ENCODE measurements at places on chromosomes 1 and 21.

DNA sequence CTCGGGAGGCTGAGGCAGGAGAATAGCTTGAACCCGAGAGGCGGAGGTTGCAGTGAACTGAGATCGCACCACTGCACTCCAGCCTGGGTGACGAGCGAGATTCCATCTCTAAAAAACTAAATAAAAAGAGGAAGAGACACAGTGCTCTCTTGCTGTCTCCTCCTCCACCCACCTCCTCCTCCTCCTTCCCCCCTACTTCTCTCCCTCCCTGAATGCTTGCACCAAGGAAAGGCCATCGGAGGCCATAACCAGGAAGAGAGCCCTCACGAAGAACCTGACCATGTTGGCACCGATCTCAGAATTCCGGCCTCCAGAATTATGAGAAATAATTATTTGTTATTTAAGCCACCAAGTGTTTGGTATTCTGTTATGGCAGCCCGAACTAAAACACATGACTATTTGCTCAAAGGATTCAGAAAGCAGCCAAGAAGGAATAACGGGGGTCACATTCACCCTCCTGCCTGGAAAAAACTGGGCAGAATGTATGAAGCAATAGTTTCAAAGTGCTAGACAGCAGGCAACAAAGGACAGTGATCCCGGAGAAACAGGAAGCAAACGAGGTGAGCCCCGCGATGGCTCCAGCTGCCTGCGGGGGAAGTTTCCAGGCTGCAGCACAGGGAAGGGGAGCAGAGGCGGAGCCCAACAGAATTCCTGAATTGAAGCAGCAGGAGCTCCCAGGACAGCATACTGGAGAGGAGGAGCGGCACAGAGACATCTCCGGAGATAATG is 35.8 kb downstream of the LDLRAD1 start:
- peak; percentile 34 for DNase-seq

DNA sequence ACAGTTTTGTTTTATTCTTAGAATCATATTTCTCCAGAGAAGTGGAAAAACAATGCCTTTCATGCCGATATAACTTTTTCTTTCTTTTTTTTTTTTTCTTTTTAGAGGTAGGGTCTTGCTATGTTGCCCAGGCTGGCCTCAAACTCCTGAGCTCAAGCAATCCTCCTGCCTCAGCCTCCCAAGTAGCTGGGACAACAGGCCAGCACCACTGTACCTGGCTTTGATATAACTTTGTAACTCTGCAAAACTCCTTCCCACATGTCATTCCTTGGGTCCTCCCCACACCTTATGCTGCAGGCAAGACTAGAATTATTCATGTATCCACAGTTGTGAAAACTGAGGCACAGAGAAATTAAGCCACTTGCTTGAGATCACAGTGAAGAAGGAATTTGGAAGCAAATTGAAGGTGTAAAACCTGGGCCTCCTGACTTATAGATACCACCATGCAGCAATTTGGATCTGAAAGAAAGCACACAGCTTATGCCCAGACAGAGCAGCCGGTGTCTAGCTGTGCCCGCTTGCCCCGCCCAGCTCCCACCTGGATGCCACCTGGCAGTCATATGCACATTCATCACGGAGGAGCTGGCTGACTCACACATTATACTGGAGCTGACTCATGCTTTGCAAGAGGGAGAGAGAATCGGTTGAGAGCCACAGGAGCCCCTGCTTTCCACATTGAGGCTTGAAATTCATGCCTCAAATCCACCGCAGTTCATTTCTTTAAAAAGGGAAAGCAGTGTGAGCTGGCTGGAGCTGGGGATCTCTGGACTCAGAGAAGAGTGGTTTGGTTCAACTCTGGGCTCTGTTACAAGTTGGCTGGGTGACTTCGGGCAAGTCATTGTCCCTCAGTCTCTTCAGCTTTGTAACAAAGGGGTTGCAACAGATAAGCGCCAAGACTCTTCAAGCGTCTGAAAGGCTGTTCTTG is 8.3 kb upstream of the SLC2A1 start:
- DNase-seq = no peak

- no peak for DNase-seq
These were observed 49.9 kb downstream of the PRKCZ start for GRCh38 chr1:2099886-2100779.

DNA sequence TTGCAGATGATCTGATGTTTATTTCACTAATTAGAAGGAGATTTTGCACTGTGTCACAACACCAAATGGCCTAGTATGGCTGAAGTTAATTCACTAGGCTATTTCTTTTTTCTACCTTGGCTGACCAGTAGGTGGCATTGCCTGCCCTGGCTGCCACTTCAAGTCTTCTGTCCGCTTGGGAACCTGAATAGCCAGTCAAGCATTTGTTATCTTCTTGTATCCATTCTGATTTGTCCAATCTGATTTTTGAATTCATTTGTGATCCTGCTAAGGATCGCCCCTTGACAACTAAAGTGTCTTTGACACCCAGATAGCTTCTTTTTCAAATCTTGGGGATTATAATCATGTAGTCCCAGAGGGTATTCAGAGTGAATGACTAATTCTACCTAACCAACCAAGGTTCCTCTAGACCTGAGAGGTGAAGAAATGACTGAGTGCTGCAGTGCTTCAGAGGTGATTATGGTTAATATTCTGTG is 99.4 kb downstream of the GIPC2 start:
- DNase-seq = peak; percentile 49

- DNase-seq = no peak
These were observed 105.9 kb downstream of the GPATCH2 start for GRCh38 chr1:217524787-217525520.

DNA sequence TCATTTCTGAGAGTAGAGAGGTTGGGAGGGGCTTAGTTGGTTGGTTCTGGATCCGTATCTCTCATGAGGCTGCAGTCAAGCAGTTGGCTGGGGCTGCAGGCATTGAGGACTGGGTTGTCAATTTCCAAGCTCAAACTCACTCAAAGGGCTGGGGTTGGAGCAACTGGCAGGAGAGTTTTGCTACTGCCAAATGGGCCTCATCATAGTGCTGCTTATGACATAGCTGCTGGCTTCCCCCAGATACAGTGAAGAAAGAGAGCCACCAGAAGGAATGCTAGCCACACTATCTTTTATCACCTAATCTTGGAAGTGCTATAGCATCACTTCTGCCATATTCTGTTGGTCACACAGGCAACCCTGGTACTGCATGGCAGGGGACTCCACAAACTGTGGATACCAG is 363.5 kb upstream of the USP24 start:
- no peak for DNase-seq

DNA sequence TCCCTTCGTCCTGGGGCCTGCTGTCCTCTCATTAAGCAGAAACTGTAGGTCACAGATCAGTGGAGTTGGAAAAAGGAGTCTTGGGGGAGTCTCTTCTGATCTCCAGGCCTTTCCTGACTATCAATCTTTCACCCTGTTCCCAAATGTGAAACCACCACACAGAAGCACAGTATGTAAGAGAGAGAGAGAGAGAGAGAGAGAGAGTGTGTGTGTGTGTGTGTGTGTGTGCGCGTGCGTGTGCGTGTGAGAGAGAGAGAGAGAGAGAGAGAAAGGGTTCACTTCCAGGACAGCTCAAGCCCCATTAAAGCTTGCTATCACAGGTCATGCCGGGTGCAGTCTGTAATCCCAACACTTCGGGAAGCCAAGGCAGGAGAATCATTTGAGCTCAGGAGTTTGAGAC is 1.5 kb upstream of the TTC24 start:
- no peak for DNase-seq

DNA sequence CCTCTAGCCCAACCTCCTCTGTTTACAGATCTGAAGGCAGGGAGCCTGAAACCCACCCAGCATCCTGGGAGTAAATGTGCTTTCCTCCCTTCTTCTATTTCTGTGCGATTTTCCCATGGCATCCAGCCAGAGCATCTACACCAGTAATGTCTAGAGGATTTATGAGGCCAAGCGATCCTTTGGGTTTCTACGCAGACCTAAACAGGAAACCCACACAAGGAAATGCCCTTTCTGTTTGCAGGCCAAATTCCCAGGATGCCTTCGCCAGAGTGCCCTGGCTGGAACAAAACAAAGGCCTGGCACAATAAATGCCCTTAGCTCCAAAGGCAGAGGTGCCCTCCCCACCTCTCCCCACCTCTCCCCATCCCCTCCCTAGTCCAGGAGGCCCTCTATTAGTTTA is 110.5 kb upstream of the CDC42BPA start:
- peak; percentile 96 for DNase-seq

DNA sequence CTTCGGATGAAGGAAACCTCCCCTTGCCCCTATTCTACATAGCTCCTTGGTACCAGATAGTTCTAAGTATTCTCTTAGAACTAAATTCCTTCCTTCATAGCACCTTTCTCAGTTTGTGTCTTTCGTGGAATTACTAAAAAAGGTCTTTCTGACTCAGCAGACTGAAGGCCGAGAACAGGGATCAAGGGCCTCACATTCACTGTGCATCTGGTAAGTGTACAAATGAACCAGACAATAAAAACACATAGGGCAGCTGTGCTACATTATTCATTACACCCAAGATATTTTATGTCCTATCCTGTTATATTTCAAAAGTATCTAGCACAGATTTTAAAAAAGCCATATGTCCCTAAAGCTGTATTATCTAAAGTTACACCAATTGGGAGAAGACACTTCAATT is 62.9 kb upstream of the HP1BP3 start:
- no peak for DNase-seq

DNA sequence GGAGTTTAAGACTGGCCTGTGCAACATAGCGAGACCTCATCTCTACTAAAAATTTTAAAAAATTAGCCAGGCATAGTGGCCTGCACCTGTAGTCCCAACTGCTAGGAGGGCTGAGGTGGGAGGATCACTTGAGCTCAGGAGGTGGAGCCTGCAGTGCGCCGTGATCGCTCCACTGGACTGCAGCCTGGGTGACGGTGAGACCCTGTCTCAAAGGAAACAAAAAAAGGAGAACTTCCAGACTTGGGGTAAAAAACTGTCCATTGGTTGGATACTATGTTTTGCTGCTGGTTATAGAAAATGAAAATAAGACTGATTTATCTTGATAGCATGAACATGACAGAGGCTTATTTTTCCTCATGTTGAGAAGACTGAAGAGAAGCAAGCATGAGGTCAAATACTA is 79.4 kb downstream of the WDR4 start:
- DNase-seq = no peak

DNA sequence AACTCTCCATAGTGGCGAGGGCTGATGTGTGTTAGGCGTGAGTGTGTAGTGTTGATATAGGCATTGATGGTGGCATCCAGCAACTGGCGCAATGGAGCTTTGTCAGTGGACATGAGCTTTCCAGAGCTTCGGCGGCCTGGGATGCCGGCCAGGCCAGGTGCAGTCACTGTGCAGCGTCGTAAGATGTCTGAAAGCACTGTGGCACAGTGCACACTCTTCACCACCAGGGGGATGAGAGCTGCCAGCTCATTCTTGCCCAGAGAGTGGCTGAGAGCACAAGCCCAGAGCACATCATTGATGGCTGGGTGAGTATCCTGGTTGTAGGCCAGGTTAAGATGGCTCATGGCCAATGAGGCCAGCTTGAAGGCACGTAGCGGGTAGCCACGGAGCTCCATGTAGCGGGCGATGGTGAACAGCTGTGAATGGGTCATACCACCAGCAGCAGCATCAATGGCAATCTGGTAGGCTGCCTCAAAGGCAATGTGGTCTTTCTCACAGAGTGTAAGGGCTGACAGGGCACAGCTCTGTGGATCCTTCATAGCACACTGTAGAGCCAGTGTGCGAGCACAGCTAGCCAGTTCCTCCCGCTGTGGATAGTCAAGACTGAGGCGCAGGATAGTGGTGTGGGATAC is 6.7 kb downstream of the UROD start:
- DNase-seq = peak; percentile 75

DNA sequence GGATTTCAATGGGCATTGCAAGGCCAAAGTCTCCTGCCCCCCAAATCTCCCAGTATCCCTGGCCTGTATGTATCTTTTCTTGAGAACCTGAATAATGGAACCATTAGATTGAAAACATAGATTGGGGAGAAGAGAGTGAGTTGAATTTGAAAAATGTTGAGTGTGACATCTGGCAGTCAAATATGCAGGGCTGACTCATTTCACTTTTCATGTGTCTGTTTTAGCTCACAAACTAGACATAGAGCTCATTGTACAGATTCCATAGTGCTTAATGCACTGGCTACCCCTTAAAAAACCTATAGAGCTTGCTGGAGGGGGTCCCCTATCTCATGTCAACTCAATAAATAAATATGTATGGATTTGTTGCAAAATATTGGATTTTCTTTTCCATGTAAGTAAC is 30.8 kb downstream of the DDR2 start:
- DNase-seq = no peak

DNA sequence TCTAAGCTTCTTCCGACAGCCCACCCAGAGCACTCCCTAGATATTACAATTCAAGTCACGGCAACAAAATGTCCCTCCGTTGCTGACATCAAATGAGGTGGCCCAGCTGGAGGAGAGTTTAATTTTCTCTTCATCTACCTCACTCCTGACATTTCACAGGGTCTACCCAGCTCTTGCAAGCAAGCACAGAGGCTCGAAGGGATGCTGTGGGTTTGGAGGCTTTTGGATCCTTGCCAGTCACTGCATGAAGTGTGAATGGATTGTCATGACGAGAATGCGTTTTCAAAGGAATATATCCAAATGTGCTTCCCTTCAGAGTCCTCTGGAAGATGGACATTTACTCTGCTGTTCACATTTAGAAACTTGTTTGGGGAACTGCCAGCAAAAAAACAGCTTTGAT is 33.5 kb downstream of the CAPN8 start:
- no peak for DNase-seq

DNA sequence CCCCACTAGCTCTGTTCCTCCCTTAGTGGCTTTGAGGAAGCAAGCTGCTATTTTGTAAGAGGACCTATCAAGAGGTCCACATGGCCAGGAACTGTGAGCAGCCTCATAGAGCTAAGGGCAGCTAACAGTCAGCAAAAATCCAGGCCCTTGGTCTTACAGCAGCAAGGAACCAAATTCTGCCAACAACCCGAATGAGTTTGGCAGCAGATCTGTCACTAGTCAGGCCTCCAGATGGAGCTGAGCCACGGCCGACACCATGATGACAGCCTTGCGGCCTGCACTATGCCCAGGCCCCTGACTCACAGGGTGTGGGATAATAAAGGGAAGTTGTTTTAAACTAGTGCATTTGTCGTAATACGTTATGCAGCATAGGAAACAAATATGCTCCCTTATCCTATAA is 28.0 kb upstream of the H3-3A start:
- peak; percentile 84 for DNase-seq

- DNase-seq = no peak
These were observed 37.7 kb downstream of the NKAIN1 start for GRCh38 chr1:31201931-31202360.

- no peak for DNase-seq
These were observed 19.5 kb downstream of the FTCD start for GRCh38 chr21:46135782-46136395.

GRCh38 chr1:147550302-147550937 is 9.1 kb downstream of the BCL9 start:
- no peak for DNase-seq

GRCh38 chr1:218478336-218478735 is 133.2 kb downstream of the TGFB2 start:
- DNase-seq = no peak
